ENCODE measurements at places on chromosomes 7 and 10.

DNA sequence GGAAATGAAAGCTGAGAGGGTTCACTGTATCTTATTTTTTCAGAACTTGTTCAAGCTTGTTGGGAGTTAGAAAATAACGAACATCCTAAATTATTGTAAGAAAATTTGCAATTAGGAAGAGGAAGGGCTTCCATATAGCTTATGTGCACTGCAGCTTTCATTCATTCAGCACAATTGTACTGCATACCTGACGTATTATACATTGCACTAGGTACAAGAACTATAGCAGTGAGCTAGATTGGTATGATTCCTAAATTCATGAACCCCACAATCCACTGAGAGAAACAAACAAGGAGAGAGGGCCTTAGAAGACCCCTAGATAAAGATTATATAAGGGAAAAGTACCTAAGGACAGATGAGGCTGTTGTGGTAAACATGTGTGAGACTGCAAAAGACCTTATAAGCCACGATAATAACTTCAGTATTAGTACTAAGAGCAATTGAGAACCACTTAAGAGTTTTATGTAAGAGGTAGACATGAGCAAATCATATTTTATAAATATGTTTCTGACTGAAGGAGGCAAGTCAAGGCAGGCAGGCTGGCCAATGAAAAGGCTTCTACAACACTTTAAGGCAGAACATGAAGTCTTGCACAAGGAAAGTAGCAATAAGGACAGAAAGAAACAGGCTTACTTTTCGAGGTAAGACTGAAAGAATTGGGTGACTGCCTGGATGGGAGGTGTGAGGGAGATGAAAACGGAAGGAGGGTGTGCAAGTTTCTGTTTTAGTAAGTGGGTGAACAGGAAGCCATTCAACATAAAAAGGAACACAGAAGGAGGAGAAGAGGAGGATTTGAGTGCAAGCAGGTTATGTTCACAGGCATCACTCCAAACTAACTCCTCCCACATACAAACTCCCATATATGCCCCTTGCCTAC lies 77.9 kb upstream of the LRRN3 start:
- DNase-seq: peak; percentile 9

GRCh38 chr10:109668154-109668665 lies 255.1 kb downstream of the XPNPEP1 start:
- DNase-seq: no peak

- DNase-seq: no peak
Observed at GRCh38 chr10:111745982-111746381, 437.6 kb downstream of the GPAM start.

DNA sequence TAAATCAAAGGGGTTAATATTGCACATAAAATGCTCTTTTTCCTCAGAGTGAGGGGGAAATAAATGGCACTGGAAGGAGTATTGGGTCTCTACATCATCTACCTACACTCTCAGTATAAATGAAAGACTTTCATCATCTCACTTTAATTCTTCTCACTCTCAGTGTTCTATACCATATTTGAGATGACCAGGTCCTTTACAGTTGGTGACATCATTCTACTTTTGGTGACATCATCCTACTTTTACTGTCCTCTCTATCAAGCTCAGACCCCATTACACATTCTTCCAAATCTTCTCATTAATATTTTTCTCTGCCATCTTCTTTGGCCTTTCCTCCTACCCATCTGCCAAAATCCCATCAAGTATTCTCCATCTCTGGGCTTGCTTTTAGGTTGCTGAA lies 74.6 kb upstream of the TMEM106B start:
- DNase-seq: no peak

GRCh38 chr7:119783799-119784198 lies 489.2 kb upstream of the KCND2 start:
- no peak for DNase-seq

- no peak for DNase-seq
Observed at GRCh38 chr10:7038416-7038815, 372.4 kb downstream of the SFMBT2 start.
